ENCODE measurements at places on chromosomes 6 and 20. TPM values are rescaled to one million over a fixed set of nuclear protein-coding genes. Genes with fewer than 3 reads are reported as not detected.

Gene SPDEF
- total RNA-seq: not detected

Gene SPATA25
- total RNA-seq: 0.72 TPM

Gene MYLIP
- 2.1 TPM for total RNA-seq

Gene CTAGE9
- total RNA-seq: not detected

Gene GCNT2
- 0.63 TPM for total RNA-seq

Gene ACTL10
- 1.7 TPM for total RNA-seq

DNA sequence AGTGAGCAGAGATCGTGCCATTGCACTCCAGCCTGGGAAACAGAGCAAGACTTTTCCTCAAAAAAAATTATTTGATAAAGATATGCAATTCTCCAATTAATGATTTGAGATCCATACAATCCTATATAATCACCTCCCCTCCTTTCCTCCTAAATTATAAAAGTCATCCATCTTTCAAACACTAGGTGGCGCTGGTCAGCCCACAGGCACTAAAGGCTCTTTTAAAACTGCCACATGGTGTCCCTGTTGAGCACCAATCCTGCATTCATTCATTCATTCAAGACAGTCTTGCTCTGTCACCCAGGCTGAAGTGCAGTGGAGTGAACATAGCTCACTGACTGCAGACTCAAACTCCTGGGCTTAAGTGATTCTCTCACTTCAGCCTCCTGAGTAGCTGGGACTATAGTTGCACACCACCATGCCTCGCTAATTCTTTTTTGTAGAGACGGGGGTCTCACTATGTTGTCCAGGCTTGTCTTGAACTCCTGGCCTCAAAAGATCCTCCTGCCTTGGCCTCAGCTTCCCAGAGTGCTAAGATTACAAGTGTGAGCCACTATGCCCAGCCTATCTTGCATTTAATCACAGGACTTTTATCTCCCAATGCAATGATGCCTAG lies 58.7 kb upstream of the SLC2A12 start:
- no peaks in the 10 kb centered on the region for H3K27me3 ChIP-seq
- peaks cover 19% of the 10 kb centered on the region for H3K4me1 ChIP-seq
- H3K27ac ChIP-seq: no peak overlapping the region
- no peak overlapping the region for H3K4me3 ChIP-seq

DNA sequence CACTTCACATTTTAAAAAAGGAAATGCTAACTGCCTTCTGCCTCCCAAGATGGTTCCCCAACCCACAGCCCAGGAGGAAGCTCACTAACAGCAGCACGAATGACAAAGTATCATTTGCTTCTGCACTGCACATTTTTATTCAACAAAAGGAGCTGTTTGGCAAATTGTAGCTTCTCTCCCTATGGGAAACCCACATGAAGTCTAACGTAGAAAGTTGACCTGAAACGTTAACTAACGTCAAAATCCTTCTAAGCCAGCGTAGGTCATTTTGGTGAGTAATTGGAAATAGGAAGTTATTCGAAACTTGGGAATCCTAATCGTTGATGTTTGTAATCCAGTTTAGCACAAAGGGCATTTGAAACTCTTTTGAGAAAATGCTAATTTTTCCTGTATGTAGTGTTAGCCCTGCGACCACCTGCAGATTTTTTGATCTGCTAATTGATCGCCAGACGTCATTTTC lies 2.9 kb downstream of the SALL4 start:
- no peaks in the 10 kb centered on the region for H3K36me3 ChIP-seq
- H3K4me1 ChIP-seq: no peaks in the 10 kb centered on the region
- H3K27me3 ChIP-seq: no peaks in the 10 kb centered on the region
- H3K4me3 ChIP-seq: no peak overlapping the region
- no peak for DNase-seq
- no peak overlapping the region for H3K27ac ChIP-seq

DNA sequence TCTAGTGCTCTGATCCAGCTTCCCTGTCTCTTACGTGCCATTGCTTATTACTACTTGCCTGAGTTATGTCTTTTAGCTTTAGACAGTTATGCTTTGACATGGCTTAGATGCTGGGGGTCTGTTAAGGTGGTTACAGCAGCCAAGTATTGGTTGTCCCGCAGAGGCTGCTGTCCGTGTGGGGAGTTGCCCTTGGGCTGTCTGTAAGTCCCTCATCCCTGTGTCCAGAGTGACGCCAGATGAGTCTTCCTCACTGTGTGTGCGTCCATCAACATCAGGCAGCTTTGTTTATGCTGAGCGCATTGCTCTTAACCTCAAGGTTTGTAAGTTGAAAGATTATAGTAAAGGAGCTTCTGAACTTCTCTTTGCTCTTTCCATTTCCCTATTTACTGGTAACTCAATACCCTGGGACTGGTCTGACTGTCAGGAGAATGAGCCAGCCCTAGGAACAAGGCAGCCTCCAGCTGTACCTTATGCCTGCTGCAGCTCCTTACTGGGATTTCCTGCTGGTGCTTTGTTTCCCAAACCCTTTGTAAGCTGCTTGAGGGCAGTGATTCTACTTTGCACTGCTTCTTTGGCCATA lies 7.2 kb downstream of the FAM120B start:
- H3K36me3 ChIP-seq: peaks cover 29% of the 10 kb centered on the region
- H3K27me3 ChIP-seq: no peaks in the 10 kb centered on the region
- H3K27ac ChIP-seq: no peak overlapping the region
- no peak for DNase-seq
- H3K4me3 ChIP-seq: no peak overlapping the region

- no peaks in the 10 kb centered on the region for H3K27me3 ChIP-seq
- peaks cover 18% of the 10 kb centered on the region for H3K4me1 ChIP-seq
- peaks cover 8% of the 10 kb centered on the region for H3K36me3 ChIP-seq
- H3K4me3 ChIP-seq: peak overlapping the region; percentile 78
- peak; percentile 3 for DNase-seq
These were observed 22.1 kb upstream of the POM121L2 start for GRCh38 chr6:27334141-27334540.

DNA sequence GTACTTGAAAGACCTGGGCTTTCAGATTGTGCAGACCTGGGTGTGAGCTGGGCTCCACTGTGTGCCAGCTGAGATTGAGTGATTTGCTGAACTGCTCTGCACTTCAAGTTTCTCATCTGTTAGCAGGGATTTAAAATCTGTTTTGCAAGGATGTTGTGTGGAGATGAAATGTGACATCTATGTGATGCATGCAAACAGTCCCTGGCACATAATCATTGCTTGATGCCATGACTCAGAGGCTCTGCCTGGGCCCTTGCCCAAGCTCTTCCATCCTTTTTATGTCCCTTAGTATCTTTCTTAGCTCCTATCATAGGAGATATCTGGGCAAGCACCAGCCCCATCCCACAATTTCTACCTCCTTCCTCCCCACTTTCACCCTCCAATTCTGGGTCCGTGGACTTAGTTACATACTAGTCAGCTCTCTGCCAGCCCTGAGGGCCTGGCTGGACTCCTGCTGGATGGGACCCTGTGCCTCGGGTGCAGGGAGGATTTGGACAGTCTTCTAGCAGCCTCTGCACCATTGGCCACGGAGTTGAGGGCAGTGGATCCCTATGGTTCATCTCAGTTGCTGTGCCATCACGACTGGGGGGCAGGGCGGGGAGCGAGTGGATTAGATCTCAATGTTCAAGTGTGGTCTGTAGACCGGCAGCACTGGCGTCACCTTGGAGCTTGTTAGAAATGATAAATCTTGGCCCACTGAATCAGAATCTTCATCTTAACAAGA lies 103.6 kb downstream of the MAP3K7 start:
- H3K36me3 ChIP-seq: no peaks in the 10 kb centered on the region
- no peak overlapping the region for H3K4me3 ChIP-seq
- H3K4me1 ChIP-seq: peaks cover 15% of the 10 kb centered on the region
- no peaks in the 10 kb centered on the region for H3K27me3 ChIP-seq
- H3K27ac ChIP-seq: no peak overlapping the region

- H3K27me3 ChIP-seq: no peaks in the 10 kb centered on the region
- peak overlapping the region; percentile 23 for H3K4me3 ChIP-seq
- H3K27ac ChIP-seq: peak overlapping the region; percentile 62
- peaks cover 66% of the 10 kb centered on the region for H3K4me1 ChIP-seq
- peaks cover 10% of the 10 kb centered on the region for H3K36me3 ChIP-seq
These were observed 79.2 kb upstream of the RIPOR2 start for GRCh38 chr6:25014791-25015560.

DNA sequence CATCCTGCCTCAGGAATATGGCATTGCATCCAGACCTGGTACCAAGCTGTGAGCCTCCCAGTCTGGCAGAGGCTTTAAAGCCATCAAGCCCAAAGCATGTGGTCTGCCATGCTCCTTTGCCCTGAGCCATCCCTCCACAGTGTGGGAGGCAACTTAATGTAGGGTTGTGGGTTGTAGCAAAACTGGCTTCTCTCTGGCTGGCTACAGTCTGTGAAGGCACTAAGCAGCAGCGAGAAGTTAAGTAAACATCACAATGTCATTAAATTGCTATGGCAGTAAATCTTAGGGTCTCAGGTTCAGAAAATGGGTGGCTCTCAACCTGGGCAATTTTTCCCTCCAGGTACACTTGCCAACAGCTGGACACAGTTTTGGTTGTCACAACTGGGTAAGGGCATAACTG lies 472.9 kb downstream of the PREX1 start:
- H3K4me3 ChIP-seq: no peak overlapping the region
- no peaks in the 10 kb centered on the region for H3K4me1 ChIP-seq
- no peaks in the 10 kb centered on the region for H3K36me3 ChIP-seq
- no peak for DNase-seq
- H3K27me3 ChIP-seq: peaks cover 74% of the 10 kb centered on the region
- no peak overlapping the region for H3K27ac ChIP-seq

GRCh38 chr20:41178495-41178894 lies 41.2 kb downstream of the PLCG1 start:
- peaks cover 23% of the 10 kb centered on the region for H3K4me1 ChIP-seq
- H3K27me3 ChIP-seq: no peaks in the 10 kb centered on the region

DNA sequence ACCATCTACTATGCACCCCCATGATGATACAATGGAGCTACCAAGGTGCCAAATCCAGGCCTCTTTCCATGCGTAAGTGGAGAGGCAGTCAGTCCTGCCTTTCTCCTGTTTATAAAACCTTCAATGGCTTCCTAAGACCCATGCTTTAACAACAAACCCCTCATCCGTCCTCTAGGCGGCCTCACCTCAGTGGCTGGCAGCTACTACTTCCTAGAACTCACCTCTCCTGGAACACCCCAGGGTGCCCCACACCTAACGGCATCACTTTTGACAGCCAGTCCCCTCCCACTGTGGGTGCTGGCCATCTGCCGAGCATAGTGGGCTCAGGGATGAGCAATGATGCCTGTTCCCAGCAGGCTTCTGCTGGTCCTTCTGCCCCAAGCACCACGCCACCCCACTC lies 80.0 kb upstream of the TAB2 start:
- H3K4me1 ChIP-seq: peaks cover 34% of the 10 kb centered on the region
- no peak overlapping the region for H3K27ac ChIP-seq
- H3K27me3 ChIP-seq: no peaks in the 10 kb centered on the region
- no peak for DNase-seq
- H3K36me3 ChIP-seq: no peaks in the 10 kb centered on the region

DNA sequence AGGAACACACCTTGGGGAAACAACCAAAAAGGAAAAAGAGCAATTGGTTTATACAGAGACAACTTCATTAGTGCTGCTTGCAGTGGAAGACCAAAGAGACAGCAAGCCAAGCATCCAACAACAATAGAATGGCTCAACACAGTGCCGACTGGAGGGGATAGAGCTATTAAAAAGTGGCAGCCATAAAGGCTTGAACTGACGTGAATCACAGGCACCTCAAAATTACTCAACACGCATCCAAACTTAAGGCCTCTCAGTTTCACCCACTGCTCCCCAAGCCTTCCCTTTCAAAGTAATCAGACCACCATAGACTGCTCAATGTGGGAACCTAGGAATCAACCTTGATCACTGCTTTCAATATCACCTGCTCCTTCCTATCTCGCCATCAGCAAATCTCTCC lies 9.7 kb downstream of the TNFRSF21 start:
- peaks cover 4% of the 10 kb centered on the region for H3K4me1 ChIP-seq
- H3K27ac ChIP-seq: no peak overlapping the region
- no peak for DNase-seq
- H3K27me3 ChIP-seq: no peaks in the 10 kb centered on the region
- H3K36me3 ChIP-seq: no peaks in the 10 kb centered on the region

DNA sequence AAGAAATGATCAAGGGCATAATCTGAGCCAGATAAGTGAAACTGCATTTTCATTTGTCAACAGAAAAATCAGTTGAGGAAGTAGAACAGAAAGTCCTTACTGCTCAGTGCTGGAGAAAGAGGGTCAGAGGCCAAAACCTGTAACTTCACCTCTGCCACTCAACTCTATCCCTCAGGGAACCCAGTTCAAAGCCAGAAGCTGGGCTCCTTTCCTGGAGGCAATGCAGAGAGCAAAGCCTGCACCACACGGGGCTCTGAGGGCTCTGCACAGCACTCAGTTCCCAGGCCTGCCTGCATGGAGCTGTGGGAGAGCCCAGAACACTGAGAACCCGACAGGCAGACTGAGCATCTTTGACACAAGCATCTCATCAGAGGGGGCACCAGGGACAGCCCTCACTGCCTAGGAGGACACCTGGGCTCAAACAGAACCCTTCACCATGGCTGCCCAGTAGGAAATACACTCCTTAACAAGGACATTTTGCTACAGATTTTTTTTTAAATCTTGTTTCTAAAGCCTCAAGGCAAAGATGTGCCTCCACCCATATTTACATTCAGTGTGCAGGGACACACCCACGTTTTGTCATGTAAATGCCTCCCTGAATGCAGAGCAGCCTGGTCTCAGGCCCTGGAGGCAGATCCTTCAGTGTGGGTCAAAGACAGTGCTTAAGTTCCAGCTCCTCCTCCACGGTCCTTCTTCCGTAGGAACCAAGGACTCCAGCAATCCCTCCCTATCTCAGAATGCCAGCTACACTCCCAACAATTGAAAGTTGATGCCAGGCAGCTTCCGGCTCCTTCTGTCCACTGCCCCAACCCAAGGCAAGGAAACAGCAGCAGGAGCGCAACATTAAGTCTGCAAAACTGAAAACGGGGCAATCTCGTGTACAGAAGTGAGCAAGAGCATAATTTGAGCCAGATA lies 6.6 kb downstream of the RNASET2 start:
- no peak overlapping the region for H3K27ac ChIP-seq
- no peak for DNase-seq
- H3K36me3 ChIP-seq: no peaks in the 10 kb centered on the region
- H3K4me1 ChIP-seq: peaks cover 13% of the 10 kb centered on the region
- H3K27me3 ChIP-seq: no peaks in the 10 kb centered on the region

DNA sequence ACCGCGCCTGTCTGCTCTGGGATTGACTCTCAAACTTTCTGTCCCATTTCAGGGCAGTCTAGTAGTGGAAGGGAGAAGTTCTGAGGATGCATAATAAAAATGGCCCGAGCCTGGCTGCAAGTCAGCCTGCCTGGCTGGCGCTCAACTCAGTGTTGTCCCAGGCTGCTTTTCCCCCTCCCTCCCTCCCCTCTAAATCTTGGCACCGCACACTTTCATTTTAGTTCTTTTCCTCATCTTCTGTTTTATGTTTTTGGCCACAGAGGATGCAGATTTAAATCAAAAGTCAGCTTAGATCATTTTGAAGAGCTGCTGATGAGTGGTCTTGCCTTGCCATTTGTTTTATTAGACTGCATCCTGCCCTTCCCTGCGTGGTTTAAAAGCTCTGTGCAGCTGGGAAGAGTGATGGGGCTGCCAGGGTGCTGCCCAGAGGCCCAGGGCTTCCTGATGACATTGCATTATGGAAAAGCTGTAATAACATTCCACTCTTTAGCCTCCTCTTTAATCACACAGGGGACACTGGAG lies 6.5 kb upstream of the UQCC2 start:
- no peak overlapping the region for H3K4me3 ChIP-seq
- H3K36me3 ChIP-seq: no peaks in the 10 kb centered on the region
- H3K27ac ChIP-seq: no peak overlapping the region
- peaks cover 11% of the 10 kb centered on the region for H3K4me1 ChIP-seq
- DNase-seq: no peak

- H3K36me3 ChIP-seq: no peaks in the 10 kb centered on the region
- no peaks in the 10 kb centered on the region for H3K27me3 ChIP-seq
- no peak overlapping the region for H3K27ac ChIP-seq
- no peaks in the 10 kb centered on the region for H3K4me1 ChIP-seq
These were observed 2.4 kb upstream of the SSTR4 start for GRCh38 chr20:23032750-23033078.

All from MCF 10A (cell line).